ENCODE measurements at places on chromosomes 4 and X.
A peak's percentile ranks its signal among the peaks of the same experiment; 100 is the strongest.

GRCh38 chr4:19074036-19074435 lies 1052.5 kb upstream of the LCORL start:
- no peak for DNase-seq

- DNase-seq: no peak
Measured at GRCh38 chrX:40076750-40077575, 20.8 kb downstream of the BCOR start.

GRCh38 chr4:65023883-65024670 lies 614.8 kb upstream of the TECRL start:
- no peak for DNase-seq

DNA sequence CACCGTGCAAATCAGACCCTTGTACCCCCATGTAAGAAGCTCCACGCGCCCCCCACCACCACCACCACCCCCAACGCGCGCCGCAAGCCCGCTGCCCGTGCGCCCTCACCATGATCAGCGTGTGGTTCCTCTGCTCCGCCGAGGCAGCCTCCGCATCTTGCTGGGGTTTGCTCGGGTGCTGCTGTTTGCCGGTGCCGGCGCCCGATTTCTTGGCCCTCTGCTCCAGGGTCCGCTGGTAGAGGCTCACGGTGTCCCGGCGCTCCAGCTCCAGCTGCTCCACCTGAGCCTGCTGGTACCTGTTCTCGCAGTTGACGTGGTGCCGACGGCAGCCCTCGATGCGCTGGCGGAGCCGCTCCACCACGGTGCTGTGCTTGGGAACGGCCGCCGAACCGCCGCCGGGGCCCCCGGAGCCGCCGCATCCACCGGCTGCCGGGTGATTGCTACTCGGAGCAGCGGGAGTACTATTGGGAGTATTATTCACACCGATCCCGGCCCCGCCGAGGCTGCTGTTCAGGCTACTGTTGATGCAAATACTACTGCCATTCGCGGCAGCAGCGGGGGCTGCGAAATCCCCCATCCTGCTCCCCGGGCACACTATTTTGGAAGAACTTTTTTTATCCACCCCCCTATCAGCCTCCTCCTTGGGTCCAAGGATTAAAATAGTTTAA lies 1.1 kb downstream of the MAML3 start:
- DNase-seq: peak; percentile 57

- DNase-seq: no peak
Measured at GRCh38 chr4:170088716-170089115, 1.0 kb downstream of the AADAT start.

DNA sequence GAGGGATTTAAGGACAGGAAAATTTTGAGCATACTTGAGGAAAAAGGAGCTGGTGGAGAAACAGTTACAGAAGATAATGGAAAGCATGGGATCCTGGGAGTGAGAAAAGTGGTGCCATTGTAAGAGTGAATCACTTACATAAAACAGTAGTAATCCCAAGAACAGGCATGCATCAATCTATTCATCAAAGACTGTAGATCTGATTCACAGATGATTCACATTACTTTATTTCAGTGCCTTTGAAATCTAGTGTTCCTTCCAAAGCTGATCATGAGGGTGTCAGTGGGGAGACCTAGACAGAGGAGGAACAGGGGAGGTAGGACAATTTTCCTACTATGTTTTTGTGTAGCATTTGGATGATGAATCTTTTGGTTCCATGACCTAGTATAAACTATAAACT lies 102.7 kb downstream of the TAB3 start:
- no peak for DNase-seq

DNA sequence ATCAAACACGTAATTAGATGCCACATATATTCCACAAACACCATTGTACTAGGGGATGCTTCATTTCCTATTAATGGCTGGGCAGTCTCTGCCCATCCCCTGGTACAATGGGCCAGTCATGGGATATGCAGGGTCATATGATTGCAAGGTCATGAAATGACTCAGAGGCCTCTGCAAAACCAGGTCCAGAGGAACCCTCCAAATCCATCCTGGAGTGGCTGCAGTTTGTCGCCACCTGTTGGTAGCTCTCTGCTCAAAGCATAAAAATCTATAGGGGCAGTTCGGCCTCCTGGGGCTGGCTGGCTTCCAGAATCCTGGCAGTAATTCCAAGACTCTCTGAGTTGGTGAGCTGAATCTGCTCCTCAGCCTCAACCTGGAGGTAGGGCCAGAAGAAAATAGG lies 22.9 kb upstream of the PUDP start:
- no peak for DNase-seq

DNA sequence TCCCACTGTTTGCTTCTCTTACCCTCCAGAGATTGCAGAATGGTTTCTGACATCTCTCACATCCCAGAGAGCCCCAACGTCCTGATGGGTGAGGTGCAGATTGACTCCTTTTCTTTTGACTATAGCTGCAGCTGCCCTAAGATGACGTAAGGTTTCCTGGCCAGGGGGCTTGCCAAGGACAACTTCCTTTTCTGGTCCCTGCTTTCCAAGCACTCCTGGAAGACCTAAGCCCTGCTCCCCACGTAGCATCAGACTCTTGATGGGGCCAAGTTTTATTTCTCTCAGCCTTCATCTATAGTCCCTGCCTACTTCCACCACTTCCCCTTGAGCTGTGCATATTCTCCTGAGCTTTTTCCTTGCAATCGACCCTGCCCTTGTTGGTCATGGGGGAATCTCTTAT lies 497.7 kb downstream of the IDS start:
- DNase-seq: no peak

DNA sequence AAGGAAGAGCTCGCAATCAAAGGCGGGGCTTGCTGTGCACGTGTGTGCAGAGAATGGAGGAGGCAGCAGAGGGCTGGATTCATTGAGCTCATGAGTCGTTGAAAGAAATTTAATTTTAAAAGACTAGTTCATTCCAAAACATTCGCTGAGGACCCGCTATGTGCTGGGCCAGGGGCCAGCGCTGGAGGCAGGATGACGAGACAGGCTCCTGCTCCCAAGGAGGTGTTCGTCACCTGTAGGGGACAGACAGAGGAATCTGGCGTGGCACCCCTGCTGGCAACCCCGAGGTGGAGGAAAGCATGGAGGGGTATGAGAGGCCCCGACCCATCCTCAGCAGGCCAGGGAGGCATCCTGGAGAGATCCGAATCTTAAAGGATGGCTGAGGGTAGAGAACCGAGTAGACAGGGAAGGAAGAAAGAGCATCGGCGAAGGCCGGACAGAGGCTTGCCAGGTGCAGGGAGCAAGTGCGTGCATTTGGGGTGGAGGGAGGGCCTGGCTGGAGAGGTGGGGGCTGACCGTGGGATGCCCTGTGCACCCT lies 96.4 kb downstream of the CPZ start:
- no peak for DNase-seq

DNA sequence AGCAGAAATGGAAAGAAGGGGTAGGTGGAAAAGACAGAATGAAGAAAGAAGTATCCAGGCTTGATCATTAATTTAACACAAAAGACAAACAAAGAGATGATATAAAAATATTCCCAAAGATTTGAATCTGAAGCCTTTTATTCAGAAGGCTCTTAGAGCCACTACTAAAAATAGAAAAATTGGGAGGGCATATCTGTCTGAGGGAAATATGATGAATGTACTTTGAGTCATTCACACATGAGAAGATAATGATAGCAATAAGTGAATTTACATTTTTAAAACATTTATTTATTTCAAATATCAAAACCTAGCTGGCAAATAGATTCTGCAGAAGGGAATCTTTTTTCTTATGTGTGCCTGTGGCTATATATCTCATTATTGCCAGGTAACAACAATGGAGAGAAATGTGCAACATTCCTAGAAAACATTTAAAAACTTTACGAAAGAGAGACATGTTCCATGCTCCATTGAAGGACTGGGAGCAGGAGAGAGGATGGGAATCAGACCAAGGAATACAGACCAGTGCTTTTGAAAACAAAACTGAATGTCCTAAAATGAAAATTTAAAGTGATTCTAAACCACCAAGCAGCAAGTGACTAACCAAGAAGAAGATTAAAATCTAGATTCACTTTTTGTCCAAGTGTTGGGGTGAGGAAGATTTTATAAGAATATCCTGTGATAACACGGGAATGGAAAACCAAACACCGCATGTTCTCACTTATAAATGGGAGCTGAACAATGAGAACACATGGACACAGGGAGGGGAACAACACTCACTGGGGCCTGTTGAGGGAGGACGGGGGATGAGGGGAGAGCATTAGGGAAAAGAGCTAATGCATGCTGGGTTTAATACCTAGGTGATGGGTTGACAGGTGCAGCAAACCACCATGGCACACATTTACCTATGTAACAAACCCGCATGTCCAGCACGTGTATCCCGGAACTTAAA lies 41.2 kb downstream of the ANXA5 start:
- DNase-seq: no peak

- no peak for DNase-seq
Measured at GRCh38 chr4:52235552-52236201, 184.6 kb downstream of the SPATA18 start.

- no peak for DNase-seq
Measured at GRCh38 chrX:118740276-118740889, 13.0 kb downstream of the IL13RA1 start.

- no peak for DNase-seq
Measured at GRCh38 chrX:107675823-107676555, 47.7 kb downstream of the PRPS1 start.

DNA sequence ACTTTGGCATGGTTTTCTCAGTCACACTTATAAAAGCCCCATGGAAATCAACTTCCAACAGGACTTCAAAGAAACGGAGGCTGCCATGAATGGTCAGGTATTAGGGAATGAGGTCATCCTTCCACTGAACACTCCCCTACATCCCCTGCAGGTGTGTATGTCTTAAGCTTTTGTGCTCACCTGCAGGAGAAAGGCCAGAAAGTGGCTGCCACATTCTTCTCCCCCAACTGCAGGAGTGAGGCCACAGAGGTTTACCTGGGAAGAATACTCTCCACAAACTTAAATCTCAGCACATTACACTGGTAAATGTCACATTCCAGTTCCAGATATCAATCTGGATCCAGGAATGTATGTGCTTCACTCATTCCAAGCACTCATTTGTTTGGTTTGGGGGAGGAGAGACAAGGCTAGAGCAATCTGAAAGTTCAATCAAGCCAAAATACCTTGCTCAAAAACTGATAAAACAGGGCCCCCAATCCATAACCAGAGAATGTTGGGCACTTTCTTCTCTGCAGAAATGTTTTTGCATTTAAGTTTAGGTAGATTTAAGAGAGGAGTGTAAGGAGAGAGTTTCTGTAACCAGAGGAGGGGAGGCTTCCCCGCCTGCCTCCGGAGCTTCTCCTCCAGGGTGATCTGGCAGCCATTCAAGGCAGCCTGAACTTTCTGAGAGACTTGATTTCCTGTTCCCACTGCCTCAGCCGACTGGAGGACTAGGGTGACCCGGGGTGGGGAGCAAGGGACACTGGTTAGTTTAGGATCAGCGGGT lies 15.4 kb downstream of the FAM9C start:
- DNase-seq: peak; percentile 32

GRCh38 chr4:71009086-71009485 lies 15.6 kb downstream of the DCK start:
- DNase-seq: no peak

DNA sequence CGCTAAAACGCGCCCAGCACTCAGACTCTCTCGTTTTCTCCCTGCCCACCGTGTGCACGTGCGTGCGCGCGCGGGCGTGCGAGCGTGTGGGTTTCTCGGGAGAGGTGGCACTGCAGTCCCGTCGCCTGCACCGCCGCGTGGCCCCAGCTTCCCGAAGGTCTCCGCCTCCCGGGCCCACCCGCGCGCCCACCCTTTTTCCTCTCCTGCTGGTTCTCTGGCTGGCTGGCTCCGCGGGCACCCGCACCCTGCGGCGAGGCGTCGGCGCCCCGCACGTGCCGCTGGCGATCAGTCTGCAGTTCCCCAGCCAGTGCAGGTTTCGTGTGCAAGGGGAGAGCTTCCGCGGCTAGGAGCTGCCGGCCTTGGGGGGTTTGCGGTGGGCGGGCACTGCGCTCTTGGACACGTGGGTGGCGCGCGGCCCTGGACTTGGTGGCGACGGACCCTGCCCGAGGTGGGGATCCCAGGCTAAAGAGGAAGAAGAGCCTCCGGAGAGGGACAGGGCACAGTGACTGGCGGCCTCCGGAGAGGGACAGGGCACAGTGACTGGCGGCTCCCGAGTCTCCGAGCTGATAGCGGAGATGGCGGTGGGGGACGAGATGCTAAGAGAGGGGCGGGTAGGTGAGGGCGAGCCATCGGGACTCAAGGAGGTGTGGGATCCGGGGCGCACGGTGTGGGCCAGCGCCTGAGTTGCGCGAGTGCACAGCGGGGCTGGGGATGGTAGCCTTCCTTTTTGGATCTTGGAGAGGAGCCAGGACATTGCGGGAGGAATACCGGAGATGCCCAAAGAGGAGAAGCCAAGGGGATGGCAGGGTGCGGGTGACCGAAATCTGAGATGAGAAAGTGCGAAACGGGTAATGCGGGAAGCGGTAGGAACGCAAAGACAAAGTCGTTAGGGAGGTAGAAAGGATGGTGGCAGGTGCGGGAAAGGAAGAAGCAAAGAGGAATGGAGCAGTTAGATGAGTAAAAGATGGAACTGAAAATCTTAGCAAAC lies at the start of gene FAM184B:
FAM184B (minus strand) TSS at position 322 of the 988 bp plus-strand sequence. CDS start 322 bp downstream, outside the sequence.
- no peak for DNase-seq

- DNase-seq: no peak
Measured at GRCh38 chr4:169243825-169244609, 26.7 kb downstream of the SH3RF1 start.

GRCh38 chr4:156974264-156974663 lies 2.7 kb upstream of the PDGFC start:
- DNase-seq: no peak

GRCh38 chr4:118345813-118346212 lies 7.0 kb downstream of the PRSS12 start:
- DNase-seq: no peak

DNA sequence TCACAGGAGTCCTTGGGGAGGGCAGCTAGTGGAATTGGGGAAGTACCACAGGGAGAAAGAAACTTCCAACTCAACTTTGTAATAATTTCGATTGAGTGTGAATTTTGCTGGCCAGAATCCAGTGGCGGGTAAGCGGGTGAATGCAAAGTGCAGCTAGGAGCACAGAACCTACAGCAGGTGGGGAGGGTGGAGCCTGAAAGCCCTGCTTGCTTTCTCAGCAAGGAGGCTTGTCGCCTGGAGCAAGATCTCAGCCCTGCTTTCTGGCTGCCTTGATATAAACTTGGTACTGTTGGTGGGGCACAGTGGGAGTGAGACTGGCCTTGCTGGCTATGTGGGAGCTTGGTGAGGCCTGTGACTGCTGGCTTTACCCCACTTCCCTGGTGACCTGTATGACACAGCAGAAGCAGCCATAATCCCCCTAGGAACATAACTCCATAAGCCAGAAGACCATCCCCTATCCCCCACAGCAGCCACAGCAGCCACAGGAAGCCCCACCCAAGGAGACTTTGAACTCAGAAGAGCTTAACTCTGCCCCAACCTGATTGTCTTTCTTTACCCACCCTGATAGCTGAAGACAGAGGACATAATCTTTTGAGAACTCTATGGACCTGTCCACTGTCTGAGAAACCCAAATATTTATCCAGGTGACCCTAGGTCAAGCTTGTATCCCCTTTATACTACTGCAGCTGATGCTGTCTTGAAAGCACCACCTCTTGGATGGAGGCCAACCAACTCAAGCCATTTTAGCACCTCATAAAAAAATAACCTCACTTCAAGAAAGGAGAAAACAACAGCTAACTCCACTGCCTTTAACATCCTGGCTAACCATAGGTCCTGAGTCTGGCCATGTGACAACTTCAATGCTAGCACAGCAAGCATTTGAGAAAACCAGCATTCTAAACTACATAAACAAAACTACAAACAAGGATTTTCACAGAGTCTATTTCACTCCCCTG lies 87.2 kb upstream of the PDE5A start:
- DNase-seq: no peak

- no peak for DNase-seq
Measured at GRCh38 chrX:96438803-96439202, 245.8 kb upstream of the DIAPH2 start.
